ENCODE measurements at places on chromosomes 7 and 10.

GRCh38 chr7:45122975-45123860, 11.7 kb upstream of the TBRG4 start:
- no peak for DNase-seq

DNA sequence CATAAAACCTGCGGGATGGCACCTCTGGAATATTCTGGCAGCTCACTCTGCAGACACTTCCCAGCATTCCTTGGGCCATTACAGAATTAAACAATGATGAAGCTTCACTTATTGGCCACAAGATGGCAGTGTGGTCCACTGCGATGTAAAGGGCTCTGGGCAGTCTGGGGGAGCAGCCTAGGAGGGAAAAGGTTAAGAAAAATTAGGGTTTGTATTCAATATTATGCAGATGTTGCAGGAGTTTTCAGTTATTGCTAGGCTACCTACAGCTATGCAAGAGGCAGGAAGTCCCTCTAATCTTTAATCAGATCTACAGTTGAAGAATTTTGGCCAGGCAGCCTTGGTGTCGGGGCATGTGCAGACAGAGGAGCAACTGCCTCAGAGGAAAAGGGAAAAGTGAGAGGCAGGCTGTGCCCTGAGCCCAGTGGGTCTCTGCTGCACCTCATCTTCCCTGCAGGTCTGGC, 233.2 kb upstream of the PRSS1 start:
- DNase-seq: peak; percentile 82

- no peak for DNase-seq
Observed at GRCh38 chr7:86953653-86954336, 105.7 kb downstream of the ELAPOR2 start.

DNA sequence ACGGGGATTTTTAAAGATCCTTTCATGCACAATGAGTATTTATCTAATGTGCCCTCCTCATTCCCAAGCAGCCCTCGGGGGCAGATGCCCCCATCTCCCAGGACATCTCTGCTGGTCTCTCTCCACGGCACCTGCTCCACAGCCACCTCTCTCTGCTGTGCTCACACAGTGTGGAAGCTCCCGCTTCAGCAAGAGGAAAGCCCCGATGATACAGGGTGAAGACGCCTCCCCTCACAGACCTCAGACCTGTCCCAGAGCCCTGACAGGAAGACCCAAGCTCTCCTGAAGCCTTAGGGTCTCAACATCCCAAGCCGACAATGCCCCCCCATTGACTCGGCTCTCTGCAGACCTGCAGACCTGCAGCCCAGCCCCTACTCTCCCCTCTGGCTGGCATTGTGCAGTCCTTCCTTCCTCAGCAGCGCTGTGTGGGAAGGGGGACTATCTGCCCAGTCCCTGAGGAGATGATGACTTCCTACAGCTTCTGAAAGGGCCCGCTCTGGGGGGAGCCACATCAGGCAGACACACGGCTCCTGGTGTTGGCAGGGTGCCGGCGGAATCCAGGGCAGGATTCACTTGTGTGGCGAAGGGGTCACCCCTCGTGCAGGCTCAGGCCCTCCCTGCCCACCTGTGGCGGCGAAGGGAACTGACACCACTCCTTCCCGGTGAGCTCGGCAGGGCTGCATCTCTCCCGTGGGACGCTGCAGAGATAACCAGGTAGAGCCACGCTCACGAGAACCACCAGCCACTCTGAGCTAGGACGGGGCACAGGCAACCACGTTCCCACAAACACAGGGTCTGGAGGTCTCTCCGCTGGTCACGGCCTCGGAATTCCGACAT, 61.8 kb downstream of the PTPRN2 start:
- DNase-seq: no peak

DNA sequence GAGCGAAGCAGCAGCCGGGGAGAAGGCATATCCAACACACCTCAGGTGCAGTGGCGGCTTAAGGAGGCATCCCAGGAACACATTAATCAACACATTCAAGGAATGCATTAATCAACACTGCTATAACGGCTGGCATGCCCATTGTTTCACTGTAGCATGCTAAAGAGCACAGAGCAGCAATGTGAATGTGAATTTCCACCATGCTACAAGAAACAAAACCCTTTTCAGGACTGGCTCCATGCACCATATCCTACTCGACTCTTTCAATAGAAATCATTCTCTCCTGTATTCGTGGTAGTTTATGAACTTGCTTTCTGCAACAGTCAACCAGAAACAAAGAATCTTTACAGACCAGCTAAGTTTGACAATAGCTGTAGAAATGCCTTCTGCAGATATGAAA, 149.0 kb downstream of the NRCAM start:
- peak; percentile 29 for DNase-seq

GRCh38 chr10:30437031-30437841, 3.3 kb downstream of the MAP3K8 start:
- peak; percentile 79 for DNase-seq

DNA sequence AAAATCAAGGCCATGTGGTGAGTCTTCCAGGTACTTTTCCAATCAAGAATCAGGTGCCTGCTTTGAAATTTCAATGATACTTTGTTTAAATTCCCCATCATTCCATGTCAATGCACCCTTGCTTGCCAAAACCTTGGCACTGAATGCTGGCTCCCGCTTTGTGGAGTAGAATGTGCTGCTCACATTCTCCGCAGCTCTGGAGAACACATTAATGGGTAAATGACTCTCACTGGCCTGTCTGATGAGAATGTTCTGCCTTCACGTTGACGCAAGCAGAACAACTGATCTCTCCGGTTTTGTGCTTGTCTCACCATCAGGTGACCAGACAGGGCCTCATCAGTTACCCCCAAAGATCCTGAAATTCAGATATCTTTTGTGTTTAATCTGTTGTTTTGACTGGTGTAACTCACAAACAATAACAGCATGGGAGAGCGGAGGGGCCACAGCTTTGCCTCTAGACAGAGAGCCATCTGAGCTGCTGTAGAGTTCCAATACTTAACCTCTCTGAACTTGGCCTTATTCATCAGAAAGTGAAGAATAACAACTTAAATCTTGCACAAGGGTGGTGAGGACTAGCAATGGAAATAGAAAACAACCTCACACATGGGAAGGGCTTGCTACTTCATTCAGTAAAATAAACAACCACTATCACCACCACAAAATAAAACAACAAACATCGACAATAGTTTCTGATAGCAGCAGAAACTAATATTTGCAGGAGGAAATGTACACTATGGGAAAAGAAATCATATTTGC, 276.9 kb upstream of the IGFBP3 start:
- DNase-seq: no peak

DNA sequence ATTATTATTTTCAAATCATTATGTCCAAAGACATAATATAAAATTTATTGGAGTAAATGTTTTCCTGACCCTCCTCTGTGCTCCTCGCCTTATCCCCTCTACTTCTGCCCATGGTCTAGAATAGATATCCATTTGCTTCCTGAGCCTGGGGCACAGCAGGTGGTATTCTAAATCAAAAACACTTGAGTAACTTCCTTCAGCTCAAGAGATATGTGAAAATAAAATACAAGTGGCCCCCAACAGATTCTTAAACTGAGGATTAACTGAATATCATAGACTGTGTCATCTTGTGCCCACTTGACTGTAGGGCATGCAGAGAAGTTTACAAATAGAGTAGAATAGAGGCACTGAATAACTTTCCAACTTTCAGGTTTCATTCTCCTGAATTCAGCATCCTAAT, 59.1 kb downstream of the HGF start:
- DNase-seq: no peak

DNA sequence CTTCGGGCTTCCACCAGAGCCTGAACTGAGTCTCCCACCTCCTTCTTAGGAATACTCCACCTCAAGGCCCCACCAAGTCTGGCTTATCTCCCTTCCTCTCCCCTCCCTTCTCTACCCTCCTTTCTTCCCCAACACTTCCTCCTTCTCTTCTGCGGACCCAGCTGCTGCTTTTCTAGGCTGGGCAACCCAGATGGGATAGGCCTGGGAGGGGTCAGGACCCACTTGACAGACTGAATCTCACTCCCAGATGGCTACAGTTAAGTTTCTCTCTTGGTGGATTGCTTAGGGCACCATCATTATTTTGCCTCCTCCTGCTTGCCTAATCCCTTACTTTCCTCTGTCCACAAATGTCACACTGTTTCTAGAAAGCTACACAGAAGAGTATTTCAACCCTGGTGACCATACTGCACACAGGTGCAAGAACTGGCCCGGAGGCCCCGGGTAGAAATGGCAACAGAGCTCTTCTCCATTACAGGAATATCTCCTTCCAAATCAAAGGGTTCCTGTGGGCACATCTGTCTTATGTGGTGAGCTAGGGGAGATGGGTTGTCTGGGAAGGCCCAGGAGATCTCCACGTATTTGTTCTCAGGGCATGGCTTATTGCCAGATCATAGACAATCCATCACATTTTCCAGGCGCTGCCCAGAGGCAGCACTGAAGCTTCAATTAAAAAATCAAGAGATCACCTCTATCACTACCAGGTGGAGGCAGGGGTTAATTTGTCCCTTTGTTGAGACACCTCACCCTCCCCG, 5.1 kb upstream of the HOXA11 start:
- DNase-seq: no peak

GRCh38 chr7:71343039-71343438, 211.1 kb downstream of the GALNT17 start:
- no peak for DNase-seq

- no peak for DNase-seq
Observed at GRCh38 chr7:144517749-144518148, 114.3 kb upstream of the NOBOX start.

DNA sequence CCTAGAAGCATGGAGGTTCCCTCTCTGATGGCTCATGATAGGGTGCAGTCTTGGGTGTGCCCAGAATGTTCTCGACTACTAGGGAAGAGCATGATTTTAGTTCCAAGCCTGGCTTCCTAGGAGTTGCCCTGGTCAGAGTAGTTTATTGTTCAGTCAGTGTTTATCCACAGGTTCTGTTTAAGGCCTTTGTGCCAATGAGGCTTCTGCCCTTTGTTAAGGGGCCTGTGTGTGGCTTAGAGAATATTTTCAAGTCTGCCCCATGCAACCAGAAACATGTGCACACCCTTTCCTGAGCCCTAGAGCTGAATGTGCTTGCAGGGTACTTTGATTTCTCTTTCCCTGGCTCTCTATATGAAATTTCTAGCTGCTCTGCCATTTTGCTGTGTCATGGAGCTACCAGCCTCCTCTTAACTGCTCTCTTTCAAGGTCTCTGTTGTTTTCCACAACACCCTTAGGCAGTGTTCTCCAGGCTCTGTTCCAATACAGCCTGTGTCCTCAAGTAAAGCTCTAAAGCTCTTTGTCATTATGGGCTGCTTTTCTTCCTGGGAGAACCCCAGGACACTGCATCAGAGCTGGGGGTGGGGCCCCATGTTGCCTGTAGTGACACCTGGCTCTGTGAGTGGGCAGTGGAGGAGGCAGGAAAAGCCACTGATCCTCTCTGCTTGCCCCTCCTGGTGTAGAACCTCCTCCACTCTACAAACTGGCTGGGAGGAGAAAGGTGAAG, 34.1 kb upstream of the TSPAN33 start:
- no peak for DNase-seq

- DNase-seq: no peak
Observed at GRCh38 chr10:104246976-104247375, 7.7 kb upstream of the GSTO1 start.

- no peak for DNase-seq
Observed at GRCh38 chr7:22051886-22052673, 106.4 kb upstream of the CDCA7L start.

DNA sequence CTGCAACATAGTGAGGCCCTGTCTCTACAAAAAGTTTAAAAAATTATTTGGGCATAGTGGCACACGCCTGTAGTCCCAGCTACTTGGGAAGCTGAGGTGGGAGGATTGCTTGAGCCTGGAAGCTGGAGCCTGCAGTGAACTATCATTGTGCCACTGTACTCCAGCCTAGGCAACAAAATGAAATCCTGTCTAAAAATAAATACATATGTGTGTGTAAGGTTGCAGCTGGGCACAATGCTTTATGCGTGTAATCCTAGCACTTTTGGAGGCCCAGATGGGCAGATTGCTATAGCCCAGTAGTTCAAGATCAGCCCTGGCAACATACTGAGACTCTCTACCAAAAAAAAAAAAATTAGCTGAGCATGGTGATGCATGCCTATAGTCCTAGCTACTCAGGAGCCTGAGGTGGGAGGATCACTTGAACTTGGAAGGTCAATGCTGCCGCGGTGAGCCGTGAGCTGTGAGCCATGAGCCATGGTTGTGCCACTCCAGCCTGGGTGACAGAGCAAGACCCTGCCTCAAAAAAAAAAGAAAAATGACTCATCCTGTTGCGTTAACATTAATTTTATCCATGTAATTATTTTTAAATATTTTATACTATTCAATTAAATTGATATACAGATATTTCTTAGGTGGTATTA, 38.3 kb downstream of the CCAR1 start:
- no peak for DNase-seq

GRCh38 chr10:72056113-72056512, 32.2 kb downstream of the SPOCK2 start:
- DNase-seq: no peak

- peak; percentile 67 for DNase-seq
Observed at GRCh38 chr10:27285093-27285492, 44.5 kb upstream of the ACBD5 start.

DNA sequence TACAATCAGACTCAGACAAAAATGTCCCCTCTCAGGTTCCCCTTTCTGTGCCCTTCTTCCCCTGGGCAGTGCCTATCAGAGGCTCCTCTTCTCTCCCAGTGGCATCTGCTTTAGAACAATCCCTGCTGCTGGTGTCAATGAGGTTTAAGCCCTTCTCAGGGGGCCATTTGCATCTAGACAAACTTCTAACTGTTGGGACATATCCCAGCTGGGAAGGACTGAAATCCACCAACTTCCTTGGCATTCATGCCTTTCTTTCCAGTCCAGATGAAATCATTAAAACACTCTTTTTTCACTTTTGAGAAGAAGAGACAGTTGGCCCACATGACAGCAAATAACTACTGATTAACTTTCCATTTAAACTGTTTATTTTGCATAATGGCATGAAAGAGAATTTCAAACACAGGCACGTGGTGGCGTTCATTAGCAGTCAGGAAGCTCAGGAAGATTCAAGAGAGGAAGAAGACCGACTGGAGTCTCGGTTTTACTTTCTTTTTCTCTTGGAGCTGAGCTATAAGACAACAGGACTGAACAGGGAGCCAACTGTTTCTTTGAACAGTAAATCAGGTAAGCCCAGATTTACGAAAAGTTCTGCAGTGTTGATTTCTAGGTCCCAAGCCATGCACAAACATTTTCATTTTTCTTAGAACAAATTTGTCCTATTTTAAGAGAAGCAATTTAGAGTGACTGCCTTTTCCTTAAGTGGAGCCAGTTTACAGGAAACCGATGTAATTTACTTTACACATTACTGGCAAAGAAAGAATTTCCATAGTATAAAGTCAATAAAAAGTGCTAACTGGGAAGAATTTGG, at the start of gene GIMAP2:
Gene GIMAP2 (plus strand): TSS at position 488 of the 811 bp plus-strand sequence. CDS start 1,354 bp downstream, outside the sequence.
- DNase-seq: peak; percentile 42

DNA sequence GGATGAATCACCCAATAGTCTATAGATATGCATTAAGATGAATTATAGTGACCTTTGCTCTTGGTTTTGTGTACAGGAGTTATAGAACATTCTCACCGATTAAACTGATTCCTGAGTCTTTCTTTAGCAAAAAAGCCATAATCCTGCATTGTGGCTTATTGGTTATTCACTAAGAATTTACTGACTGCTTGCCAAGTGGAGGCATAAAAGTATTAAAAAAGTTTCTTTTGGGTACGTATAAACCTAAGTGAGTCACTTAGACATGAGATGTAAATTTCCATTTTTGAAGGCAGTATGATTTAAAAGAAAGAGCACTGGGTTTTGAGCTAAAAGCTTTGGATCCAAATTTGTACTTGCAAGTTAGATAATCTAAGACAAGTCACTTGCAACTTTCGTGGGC, 100.7 kb downstream of the CDK6 start:
- DNase-seq: no peak

Measured in Karpas-422 (cell line).